ENCODE measurements at places on chromosomes 5 and 9.

- DNase-seq = no peak
Measured at GRCh38 chr5:175609526-175609925, 48.3 kb upstream of the HRH2 start.

DNA sequence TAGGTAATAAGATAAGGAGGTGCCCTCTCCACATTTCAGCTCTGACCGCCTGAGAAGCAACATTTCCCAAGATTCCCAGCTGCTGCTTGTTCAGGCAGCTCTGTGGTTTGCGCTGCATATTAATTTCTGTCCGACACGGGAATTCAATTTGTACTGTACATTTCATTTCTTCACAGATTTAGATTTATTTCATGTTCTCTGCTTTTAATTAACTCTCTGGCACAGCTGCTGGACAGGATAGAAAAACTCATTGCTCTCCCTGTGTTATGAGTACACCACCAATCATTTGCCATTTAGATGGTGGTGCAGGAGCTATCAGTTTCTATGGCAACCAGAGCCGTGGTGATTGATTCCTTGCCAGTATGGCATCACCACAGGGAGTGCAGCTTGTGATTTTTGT, 558.5 kb downstream of the DMRTA1 start:
- no peak for DNase-seq

DNA sequence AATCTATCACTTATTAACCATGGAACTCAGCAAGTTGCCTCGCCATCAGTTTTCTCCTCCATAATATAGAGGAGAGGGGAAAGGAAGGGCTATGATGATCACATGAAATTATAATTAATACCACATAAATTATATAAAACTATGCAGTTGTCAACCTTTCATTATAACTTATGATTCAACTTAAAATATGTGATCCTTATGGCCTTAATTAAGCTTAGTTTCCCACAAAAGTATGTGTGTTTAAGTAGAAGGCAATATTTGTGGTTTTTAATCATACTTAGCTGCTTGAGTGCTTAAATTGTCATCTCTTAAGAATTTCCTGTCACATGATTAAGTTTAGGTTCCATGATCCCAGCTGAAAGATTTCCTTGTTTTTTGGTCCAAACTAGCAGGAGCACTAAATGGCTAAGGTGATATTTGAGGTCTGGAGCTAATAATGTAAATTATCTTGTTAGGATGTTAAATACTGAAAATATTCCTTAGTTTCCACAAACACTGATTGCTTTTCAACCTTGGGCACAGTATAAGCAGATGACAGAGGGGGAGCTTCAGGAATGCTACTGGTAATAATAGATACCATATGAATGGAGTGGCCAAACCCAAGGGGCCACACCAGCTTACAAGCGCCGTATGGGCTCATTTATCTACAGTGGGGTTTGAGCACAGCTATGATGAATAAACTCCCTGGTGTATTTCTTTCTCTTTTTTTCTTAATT, 26.4 kb upstream of the F2R start:
- DNase-seq = no peak

- no peak for DNase-seq
Measured at GRCh38 chr9:22208846-22209585, 199.9 kb upstream of the CDKN2B start.

DNA sequence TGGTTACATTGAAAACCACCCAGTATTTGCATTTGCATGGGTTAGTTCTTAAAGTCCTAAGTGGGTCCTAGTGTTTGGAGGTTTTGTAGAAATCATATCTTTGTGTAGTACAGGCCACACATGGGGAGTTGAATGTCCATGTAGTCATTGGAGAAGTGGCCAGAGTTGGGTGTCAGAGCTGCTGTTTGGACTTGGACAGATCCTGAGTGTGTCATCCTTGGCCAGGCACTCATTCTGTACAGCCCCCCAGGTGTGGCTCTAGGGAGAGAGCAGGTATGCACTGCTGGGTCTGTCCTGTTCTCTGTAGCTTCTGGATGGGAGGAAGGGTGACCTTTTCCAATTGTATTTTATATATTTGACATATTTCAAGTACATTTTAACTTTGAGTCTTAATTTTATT, 82.4 kb downstream of the IQGAP2 start:
- no peak for DNase-seq

DNA sequence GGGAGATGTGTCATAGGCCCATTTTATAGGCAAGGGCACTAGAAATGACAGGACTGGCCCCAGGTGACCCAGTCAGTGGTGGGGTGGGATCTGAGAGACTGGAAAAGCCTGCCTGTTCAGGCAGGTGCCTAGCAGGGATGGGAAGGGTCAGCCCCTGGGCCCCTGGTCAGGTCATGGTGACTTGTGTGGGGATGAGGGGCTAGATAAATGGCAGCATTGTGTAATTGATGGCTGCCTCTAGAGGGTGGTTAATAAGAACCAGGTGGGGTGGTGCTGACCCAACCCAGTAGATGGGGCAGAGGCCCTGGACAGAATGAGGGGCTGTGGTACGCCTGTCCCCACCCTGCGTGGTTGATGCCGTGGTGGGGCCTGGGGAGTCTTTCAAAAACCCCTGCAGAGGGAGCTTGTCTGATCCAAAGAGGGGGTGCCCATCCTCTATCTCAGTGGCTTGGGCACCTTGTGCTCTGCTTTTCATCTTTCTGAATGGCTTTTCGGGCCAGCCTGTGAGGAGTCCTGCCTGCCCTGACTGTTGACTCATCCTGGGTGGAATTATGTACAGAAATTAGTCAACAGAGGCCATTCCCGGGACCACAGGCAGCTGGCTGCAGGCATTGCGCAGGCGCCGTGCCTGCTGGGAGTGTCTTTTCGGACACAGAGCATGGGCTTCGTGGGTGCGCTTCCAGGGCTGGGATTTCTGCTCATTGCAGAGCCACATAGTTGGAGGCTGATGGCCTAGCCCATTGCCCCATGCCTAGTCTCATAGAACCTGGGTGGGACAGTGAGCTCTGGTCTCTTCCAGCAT, 93.6 kb upstream of the PITX1 start:
- DNase-seq = peak; percentile 58

GRCh38 chr5:112656451-112656850, 81.2 kb upstream of the APC start:
- no peak for DNase-seq

DNA sequence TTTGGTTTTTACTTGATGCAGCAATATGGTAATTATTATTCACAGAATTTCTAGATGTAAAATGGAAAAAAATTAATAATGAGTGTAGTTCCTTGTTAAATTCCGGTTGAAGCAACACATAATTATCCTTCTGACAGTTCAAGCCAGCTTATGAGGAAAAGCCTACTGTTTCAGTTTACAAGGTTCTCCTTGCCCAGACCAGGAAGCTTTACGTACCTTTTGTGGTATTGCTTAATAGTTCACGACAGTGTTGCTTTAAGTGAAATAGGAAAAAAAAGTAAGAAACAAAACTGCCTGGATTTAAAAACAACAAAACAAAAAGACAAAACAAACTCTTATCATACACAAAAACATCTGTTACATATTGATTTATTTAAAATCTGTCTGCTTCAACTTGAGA, 547.3 kb upstream of the C9orf72 start:
- no peak for DNase-seq

DNA sequence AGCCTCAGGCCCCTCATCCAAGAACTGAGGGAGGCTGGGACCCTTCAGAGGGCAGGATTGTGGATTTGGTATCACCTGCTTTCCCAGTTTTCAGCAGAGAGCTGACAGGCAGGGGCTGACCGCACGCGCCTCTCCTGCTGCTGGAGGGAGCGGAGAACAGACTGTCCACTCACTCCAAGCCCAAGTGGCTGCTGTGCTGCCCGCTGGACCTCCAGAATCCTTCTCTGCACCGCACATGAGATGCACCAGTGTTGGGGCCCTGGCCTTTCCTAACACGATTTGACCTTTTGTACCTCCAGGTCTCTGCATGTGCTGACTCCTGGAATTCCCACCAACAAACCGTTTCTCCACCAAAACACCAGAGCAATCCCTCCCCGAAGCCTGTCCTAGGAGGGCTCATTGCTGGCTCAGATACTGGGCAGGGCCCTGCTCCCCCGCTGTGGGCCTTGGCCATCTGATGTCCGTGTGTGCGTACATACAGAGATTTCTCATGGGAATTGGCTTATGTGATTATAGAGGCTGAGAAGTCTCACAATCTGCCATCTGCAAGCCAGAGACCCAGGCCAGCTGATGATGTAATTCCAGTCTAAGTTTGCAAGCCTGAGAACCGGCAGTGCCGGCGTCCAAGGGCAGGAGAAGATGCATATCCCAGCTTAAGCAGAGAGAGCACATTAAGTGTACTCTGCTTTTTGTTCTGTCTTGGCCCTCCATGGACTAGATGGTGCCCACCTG, 141.7 kb downstream of the GADD45G start:
- no peak for DNase-seq

DNA sequence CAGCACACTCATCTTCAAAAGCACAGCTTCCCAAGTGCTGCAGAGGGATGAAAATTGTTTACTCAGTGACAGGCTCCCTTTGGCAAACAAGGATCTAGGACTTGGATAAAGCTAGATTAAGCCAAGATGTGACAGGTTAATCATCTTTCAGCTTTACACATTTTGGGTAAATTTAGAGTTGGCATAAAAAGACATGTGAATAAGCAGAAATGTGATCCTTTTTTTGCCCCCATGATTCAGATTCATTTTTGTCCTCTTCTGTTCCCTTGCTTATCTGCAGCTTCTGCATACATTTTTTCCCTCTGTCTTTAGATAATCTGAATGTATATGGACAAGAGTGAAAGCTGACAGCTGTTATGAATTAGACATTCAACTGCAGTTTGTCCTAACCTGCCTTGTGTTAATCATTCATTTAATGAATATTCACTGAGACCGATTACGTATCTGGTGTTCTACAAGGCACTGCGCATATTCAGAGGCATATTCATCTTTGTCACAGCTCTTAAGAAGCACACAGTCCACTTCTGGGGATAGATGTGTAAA, 19.6 kb downstream of the ADAMTSL1 start:
- no peak for DNase-seq

- DNase-seq = no peak
Measured at GRCh38 chr9:120436983-120437475, 142.9 kb downstream of the CDK5RAP2 start.

- no peak for DNase-seq
Measured at GRCh38 chr9:114367772-114368569, 19.8 kb downstream of the AKNA start.

DNA sequence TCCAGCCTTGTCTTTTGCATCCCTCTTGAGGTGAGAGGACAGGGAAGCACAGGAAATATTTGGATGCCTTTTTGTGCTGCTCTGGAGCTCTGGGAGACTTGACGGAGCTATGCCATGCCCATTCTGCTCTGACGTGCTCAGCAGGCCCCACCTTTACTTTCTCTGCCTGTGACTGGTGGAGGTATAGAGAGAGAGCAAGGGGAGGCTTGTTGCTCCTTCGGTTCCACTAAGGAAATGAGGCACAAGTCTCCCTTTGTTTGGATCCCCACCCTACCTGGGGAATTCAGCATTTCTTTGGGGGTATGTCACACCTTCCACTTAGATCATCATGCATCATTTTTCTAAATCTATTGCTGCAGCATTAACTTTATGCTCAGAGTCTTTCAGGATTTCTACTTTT, 121.8 kb upstream of the CNTLN start:
- no peak for DNase-seq

DNA sequence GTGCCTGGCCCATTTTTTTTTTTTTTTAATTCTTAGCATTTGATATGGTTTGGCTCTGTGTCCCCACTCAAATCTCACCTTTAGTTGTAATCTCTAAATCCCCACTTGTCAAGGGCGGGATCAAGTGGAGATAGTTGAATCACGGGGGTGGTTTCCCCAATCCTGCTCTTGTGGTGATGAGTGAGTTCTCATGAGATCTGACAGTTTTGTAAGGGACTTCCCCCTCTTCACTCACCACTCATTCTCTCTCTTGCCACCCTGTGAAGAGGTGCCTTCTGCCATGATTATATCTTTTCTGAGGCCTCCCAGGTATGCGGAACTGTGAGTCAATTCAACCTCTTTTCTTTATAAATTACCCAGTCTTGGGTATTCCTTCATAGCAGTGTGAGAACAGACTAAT, 27.2 kb downstream of the NDUFAF2 start:
- DNase-seq = no peak

GRCh38 chr5:93580063-93580926, 724 bp downstream of the NR2F1-AS1 start:
- no peak for DNase-seq

DNA sequence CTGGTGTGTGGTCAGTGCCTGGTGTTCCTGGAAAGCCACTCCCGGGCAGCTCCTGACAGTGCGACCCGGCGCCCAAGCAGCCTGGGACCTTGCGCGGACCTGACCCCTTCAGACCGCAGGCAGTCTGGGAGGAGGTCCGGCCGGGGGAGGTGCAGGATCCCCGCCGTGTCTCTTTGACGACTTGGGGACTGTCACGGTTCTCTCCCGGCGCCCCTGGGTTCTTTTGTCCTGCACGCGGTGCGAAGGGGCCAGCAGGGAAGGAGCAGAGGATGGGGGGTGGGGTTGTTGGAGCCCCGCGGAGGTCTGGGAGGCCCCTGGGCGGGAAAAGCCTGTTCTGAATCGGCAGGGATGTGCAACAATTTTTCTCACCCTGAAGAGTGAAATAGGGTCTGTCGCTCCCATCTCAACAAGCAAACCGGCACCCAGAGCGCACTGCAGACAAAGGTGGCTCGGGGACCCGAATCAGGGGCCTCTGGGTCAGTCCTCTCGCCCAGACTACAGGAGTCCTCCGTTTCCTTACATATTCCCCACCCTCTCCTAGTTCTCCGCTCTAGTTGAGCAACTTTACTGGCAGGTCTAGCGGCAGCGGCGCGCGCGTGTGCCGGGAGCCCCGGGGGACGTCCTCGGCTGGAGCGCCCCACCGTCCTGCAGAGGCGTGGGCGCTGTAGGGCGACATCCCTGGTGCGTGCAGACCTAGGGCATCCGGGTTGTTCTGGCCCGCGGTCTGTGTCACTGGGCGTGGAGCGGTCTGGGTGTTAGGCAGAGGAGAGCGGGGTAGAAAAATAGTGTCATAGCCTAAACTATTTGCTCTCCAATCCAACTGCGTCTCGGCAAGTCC, 1.2 kb downstream of the VCAN start:
- DNase-seq = no peak

GRCh38 chr9:5044160-5044559, 59.1 kb downstream of the JAK2 start:
- no peak for DNase-seq

- no peak for DNase-seq
Measured at GRCh38 chr9:125839317-125839716, 92.1 kb downstream of the PBX3 start.

GRCh38 chr9:12640866-12641636, 52.1 kb upstream of the TYRP1 start:
- no peak for DNase-seq

DNA sequence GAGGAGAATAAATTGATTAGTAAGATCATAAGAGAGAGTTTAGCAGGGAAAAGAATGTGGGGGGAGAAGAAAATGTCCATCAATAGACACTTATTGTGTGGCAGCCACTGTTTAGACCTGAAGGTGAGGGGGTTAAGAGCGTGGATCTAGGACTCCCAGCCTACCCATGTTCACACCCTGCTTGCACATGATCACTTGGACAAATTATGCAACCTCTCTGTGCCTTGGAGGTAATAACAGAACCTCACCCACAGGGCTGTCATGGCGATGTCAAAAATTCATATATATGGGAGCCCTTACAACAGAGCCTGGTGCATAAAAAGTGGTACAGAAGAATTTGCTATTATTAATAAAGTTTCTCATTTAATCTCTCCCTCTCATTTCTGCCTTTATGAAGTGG, 86.0 kb upstream of the EQTN start:
- no peak for DNase-seq

- no peak for DNase-seq
Measured at GRCh38 chr9:86747711-86748110, 199.6 kb downstream of the GAS1 start.
